NCI-H526 treated with DMSO at 0.1 percent for 48 hours (cell line): ENCODE measurements at places on chromosomes 16 and 17.

DNA sequence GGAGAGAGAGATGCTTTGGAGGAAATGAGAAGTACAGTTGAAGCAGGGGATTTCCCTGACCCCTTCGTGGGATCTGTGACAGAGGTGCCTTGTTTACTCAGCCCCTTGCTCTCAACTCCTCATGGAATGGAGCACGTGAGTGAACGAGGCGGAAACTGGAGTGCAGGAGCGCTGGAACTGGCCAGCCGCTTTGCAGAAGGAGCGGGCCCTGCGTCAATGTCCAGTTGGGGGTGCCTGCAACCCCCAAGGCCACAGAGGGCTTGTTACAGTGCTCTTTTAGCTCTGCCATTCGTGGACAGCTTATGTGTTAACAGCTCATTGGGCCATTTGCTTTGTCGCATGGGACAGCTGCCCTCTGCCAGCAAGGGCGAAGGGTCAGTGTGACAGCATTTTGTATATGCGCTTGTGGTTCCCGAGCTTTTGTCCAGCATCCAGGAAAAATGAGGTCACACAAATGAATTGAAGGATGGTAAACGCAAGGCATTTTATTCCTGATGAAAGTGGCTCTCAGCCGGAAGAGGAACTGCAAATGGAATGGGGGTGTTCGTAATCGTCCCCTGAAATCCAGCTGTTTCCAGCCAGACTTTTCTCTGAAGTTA lies 1395.1 kb downstream of the CDH8 start:
- no peak for DNase-seq

DNA sequence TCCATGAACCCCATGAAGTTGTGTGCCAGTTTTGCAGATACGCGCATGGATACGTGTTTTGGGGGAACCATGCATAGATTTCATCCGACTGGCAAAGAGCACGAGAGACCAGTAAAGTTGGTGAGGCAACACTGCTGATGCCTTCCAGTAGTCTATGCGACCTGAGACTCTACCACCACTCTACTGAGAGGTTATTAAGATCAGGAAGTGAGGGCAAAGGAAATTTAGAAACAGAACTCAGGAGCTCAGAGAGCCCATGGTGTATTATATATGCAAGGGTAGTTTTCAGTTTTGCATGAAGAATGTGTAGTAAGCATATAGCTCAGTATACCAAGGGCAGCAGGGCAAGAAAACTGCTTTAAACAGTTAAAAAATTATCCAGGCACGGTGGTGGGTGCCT lies 4.2 kb downstream of the SLX4 start:
- no peak for DNase-seq

GRCh38 chr17:67203818-67204217 lies 41.2 kb downstream of the HELZ start:
- DNase-seq, result no peak

GRCh38 chr16:27778926-27779570 lies 229.1 kb downstream of the KATNIP start:
- no peak for DNase-seq

GRCh38 chr17:75499313-75500022 lies 15.9 kb downstream of the CASKIN2 start:
- DNase-seq, result no peak

DNA sequence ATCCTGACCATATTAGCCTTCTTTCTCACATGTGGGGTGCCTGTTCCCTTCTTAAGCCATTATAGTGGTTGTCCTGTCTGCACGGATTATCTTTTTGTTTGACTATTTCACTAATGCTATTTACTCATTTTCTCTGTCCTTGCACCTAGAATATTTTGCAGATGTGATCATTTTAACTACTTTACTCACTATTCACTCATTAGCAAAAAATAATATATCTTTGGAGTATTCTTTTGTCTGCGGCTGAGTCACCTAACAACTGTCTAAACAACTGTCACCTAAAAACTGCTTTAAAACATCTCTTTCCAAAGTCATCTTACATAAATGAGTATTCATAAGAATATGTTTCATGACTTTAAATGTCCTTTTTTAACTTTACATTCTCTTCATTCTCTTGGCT lies 87.4 kb downstream of the KCNJ2 start:
- no peak for DNase-seq

GRCh38 chr16:29858149-29858849 lies 4.7 kb downstream of the CDIPT start:
- no peak for DNase-seq

- no peak for DNase-seq
Measured at GRCh38 chr16:47492428-47493377, 31.6 kb downstream of the PHKB start.

- DNase-seq, result no peak
Measured at GRCh38 chr17:48883171-48883570, 9.4 kb upstream of the ATP5MC1 start.

- DNase-seq, result no peak
Measured at GRCh38 chr17:10251212-10251948, 53.0 kb upstream of the GAS7 start.

DNA sequence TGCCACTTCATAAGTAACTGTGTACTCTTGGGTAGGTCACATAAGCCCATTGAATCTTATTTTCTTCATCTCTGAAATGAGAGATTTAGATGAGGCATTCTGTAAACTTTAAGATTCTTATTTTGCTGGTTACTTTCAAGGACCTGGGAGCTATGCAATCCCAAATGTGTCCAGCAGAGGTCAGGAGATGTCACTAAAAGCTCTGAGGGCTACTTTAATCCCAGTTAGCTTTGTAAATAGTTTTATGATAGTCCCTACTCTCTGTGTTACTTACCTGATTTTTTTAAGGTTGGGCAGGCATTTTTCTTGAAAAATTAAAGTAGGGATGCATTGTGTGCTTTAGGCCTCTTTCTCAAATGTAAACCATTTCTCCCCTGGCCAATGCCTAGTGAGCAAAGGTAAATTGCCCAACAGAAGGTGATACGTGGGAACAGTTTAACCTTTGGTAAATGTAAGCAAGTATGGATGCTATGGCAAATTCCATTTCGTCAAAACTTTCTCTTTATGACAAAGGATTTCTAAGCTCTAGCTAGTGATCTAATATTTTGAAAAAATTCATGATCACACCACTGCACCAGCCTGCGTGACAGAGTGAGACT lies 57.1 kb upstream of the WSB1 start:
- peak; percentile 82 for DNase-seq

DNA sequence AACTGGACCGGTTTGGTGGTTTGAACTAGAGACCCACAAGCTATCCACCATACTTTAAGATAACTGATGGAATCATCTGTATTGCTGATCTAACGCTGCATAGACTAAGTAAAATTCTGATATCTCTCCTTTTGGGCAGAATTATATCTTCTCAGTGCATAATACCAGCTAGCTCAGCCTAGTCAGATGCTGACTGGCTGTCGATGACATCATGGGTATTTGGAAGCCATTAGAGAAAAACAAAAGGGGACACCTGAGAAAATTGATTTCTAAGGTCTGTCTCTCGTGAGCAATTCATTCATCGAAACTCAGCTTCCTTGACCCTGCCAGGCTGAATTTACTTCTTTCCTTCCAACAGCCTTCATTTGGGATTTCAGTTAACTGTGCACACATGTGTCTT lies 263.0 kb upstream of the CCL2 start:
- no peak for DNase-seq

- no peak for DNase-seq
Measured at GRCh38 chr16:64416216-64417005, 705.5 kb downstream of the CDH11 start.

DNA sequence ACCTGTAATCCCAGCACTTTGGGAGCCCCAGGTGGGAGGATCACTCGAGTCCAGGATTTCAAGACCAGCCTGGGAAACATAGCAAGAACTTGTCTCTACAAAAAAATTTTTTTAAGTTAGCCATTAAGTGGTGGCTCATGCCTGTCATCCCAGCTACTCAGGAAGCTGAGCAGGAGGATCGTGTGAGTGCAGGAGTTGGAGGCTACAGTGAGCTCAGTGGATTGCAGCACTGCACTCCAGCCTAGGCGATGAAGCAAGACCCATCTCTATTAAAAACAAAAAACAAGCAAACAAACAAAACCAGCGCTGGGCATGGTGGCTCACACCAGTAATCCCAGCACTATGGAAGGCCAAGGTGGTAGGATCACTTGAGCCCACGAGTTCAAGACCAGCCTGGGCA lies 38.0 kb downstream of the HEATR3 start:
- no peak for DNase-seq

DNA sequence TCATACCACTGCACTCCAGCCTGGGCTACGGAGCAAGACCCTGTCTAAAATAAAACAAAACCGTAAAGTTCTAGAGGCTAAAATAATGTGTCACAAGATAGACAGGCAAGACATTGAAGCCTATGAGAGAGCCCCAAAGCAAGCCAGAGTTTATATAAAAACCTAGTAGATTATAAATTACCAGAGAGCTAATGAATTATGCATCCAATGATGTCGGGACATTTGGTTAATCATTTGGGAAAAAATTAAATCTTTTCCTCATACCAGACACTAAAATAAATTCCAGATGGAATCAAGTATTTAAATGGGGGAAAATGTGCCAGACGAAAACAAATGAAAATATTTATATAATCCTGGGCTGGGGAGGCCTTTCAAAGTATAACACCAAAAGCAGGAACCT lies 24.2 kb downstream of the CCDC40 start:
- DNase-seq, result no peak

DNA sequence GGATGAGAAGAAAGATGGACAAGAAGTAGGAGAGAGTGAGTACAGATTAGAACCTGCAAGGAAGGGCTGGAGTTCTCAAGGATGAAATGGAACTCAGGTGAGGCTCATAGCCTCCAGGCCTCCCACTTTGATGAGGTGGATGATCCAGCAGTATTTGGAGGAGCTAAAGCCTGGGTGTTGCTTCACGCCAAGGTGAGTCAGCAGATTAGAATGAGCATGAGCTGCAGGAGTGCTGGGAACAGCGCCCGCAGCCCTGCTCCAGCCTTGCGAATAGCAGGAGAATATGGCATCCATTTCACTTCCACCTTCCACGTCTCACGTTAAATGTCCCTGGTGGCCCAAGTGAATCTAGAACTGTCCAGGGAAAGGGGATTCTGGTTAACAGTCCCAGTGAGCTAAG lies 94.4 kb upstream of the CPHXL start:
- DNase-seq, result no peak

DNA sequence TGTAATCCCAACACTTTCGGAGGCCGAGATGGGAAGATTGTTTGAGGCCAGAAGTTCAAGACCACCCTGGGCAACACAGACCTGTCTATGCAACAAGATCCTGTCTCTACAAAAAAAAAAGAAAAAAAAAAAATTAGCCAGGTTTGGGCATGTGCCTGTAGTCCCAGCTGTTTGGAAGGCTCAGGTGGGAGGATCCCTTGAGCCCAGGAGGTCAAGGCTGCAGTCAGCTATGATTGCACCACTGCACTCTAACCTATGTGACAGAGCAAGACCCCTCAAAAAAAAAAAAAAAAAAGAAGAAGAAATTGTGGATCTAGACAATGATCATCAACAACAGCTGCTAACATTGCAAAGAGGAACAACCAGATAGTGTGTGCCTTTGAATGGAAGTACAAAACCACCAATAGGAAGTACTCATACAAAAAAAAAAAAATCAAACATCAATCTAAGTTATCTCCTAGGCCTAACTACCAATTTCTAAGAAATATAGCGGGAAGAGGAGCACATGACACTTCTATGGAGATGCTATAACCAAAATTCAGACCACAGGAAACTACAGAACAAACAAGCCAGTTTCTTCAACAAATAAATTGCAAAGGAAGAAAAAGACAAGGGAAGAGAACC lies 258.7 kb downstream of the MRTFB start:
- no peak for DNase-seq

GRCh38 chr16:27670071-27670810 lies 120.3 kb downstream of the KATNIP start:
- no peak for DNase-seq

DNA sequence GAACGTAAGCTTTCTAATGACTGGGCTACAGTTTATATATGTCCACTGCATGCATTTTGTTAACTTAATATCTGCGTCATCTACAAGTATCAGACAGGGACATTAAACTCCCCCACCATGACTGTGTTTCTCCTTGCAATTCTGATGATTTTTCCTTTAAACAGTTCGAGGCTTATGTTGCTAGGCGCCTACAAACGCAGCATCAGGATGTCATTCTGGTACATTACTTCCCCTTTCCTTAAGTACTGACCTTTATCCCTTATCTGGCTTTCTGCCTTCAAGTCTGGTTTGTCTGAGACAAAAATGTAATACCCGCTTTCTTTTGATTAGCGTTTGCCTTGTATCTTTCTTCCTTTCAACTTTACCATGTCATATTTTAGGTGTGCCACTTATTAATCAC lies 362.4 kb downstream of the SLC39A11 start:
- DNase-seq, result no peak

- no peak for DNase-seq
Measured at GRCh38 chr16:76052725-76053124, 224.5 kb upstream of the CNTNAP4 start.

- DNase-seq, result no peak
Measured at GRCh38 chr17:28763137-28763799, 19.5 kb downstream of the TRAF4 start.

- DNase-seq, result no peak
Measured at GRCh38 chr16:6528217-6528616, 804.4 kb upstream of the RBFOX1 start.

DNA sequence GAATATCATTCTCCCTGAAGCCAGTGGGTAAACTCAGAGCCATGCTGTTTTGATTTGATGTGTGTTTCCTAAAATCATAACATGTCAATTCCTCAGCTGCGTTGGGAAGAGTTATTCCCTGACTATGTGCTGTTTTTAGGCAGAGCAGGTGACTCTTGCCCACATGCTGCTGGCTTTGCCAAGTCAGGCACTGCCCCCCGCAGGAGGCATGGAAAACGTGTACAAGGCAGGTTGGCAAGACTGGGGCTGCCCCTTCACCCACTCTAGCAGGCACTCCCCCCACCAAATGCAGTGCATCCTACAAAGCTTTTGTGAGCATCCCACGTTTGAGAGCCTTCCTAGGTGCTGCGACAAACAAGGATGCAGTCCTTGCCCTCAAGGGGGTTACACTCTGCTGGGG lies 38.3 kb upstream of the NAT9 start:
- no peak for DNase-seq

GRCh38 chr16:84214451-84215066 lies 23.6 kb downstream of the ADAD2 start:
- DNase-seq, result no peak

GRCh38 chr16:50573279-50573678 lies 25.1 kb downstream of the NKD1 start:
- no peak for DNase-seq

DNA sequence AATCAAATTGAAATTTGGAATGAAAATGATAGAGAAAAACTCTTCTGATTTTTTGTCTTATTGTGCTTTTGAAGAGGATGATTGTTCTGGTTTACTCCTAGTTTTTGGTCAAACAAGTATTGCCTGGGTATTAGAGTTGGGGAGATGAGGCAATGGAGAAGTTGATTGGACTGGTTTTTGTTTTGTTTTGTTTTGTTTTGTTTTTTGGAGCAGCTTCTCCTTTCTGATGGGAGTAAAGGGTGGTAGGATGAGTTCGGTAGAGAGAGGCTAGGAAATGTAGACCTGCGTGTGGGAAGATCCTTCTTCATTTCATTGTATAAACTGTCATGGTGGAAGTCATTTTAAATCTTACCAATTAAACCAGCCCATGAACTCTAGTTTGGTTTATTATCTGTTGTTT lies 17.7 kb downstream of the ATP6V0A1 start:
- no peak for DNase-seq

- DNase-seq, result no peak
Measured at GRCh38 chr17:78527345-78527744, 49.9 kb downstream of the DNAH17 start.

GRCh38 chr17:40112718-40113109 lies 9.1 kb upstream of the MSL1 start:
- no peak for DNase-seq
